ENCODE measurements at places on chromosomes 1 and 21.

DNA sequence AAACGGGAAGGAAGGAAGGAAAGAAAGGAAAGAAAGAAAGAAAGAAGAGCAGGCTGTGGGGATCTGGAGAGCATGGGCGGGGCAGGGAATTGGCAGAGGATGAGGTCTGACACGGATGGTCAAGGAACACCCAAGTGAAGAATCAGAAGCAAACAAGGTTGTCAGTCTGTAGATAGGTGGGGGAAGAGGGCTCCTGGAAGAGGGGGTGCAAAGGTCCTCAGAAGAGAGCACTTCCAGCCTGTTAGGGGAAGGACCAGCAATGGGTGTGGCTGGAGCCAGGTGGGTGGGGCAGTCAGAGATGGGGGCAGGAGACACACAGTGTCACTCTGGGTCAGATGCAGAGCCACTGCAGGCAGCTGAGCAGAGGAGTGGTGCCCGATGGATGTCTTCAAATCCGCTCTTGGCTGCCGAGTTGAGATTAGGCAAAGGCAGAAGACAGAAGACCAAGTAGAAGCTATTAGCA is 11.0 kb upstream of the PLA2G2C start:
- DNase-seq: no peak

GRCh38 chr1:36638268-36638667 is 155.6 kb upstream of the CSF3R start:
- no peak for DNase-seq

DNA sequence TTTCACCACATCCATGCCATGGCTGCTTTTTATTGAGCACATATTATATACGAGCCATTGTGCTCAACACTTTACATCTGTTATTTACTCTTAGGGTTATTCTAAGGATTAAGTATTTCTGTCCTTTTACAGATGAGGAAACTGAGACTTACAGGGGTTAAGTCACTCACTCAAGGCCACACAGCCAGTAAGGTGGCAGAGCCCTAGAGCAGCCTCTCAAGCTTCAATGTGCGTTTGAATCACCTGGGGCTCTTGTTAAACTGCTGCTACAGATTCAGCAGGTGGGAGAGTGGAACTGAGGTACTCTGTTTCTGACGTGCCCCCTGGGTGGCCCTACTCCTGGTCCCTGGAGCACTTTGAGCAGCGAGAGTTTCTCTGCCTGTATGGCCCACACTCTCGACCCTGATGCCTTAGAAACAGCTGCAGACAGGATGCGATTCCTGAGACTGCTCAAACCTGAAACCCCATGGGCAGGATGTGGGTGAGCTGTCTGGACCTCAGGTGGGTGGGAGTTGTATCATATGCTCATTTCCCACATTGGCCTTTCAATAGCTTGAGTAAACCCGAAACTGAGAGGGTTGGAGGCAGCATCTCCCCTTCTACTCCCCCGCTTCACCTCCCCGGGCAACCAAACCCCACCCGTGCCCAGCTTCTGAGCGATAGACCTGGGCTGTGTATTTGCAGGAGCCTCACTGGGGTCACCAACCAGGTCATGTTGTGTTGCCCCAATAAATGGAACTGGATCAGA is 59.3 kb downstream of the MAN1C1 start:
- peak; percentile 60 for DNase-seq

GRCh38 chr21:39484711-39485276 is 33.0 kb downstream of the SH3BGR start:
- DNase-seq: no peak

GRCh38 chr1:239733995-239734394 is 347.6 kb downstream of the CHRM3 start:
- no peak for DNase-seq

GRCh38 chr1:230392920-230393521 is 33.1 kb downstream of the PGBD5 start:
- no peak for DNase-seq

- no peak for DNase-seq
Observed at GRCh38 chr1:5001466-5001865, 347.1 kb downstream of the AJAP1 start.

GRCh38 chr1:186206048-186206570 is 168.9 kb downstream of the TPR start:
- no peak for DNase-seq

- no peak for DNase-seq
Observed at GRCh38 chr1:242033447-242033846, 34.5 kb upstream of the MAP1LC3C start.

DNA sequence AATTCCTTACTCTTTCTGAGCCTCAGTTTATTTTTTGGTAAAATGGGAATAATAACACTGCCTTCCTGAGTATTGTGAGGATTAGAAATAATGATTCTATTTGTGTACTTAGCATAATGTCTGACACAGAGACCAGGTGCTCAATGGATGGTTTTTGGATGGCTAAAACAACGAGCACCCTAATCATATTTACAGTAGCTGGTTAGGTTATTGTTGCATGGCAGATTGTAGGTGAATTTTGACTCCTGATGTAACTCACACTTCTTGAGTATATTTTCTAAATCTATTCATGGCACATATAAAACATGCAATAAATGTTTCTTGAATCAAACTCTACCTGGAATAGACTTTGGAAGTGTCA is 11.9 kb upstream of the DUSP10 start:
- DNase-seq: no peak

- DNase-seq: no peak
Observed at GRCh38 chr1:215479567-215479966, 87.5 kb upstream of the KCTD3 start.

DNA sequence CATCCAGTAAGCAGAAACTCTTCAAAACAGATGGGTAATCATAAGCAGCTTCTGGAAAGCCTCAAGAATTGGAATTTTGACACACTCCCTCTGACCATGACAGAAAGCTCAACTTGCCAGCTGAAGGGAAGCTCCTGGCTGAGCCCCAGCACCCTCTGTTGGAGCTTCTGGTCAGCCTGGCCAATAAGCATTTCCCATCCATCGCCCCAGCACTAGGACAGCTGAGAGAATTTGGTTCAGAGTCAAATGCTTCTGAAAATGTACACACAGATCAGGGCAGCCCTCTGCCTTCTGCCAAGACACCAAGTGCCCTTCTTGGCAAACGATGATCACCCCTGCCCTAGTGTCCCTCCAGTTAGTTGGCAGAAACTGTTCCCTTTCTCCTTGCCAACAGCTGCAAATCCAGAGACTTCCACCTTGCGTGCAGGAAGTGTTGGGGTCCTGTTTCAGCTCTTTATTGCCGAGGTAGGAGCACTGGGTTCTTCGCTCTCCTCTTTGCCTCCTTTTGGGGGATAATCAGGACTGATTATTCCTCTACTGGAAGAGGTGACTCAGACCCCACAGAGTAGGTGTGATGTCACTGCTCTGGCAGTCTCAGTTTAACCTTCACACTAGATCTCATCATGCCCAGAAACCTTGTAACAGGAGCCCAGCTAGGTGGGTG is 11.9 kb downstream of the PIGV start:
- no peak for DNase-seq

GRCh38 chr1:175820456-175821025 is 77.1 kb upstream of the TNR start:
- DNase-seq: no peak

DNA sequence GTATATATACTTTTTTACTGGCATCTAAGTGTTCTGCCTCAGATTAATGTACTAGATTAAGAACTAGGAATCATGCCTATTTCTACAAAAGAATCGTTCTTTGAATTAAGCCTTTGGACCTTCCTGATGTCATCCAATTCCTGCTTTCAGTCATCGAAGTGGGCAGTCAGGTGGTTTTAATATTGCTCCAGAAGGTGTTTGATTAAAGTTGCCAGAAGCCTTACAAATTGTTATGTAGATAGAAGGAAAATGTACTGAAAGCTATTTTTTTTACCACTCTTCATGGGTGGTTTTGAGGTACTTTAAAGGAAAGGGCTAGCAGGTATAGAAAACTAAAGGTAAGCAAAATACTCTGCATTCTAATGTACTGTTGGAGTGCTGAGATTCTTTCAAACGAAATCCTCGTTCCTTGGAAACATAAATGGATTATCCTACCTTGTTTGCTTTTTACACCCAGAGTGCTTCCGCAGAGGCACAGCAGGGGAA is 716 bp downstream of the CTBS start:
- DNase-seq: no peak

- no peak for DNase-seq
Observed at GRCh38 chr1:230905733-230906132, 37.4 kb upstream of the C1orf198 start.

DNA sequence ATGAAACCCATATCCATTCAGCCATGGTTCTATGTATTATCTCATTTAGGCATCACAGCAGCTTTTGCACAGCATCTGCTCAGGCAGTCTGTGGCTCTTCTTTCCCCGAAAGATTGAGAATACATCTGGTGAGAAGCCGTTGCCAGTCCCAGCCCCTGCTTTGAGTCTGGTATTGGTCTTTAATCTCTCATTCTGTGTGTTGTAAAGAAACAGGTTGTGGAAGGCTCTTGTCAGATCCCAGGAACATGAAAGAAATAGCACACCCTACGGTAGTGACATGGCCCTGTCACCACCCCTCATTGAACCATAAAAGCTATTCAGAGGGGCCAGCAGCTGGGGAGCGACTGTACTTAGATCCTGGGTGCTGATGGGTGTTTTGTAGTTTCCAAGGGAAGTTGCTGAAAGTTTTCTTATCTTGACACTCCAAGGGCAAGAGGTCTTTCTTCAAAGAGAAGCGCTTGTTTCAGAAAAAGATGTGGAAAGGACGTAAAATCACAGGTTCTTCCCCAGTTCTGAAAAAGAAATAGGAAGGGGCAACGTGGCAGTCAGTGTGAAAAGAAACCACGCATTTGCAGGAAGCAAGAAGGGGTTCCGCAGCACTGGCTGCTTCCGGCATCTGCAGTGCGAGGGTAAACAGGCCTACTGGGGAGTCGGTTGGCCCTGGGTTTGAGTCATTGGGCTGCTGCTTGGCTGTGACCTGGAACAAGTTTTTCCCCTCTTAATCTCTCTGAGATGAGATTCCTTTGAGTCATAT is 145.0 kb downstream of the DHRS3 start:
- DNase-seq: peak; percentile 38

- DNase-seq: no peak
Observed at GRCh38 chr1:41560931-41561330, 76.4 kb upstream of the EDN2 start.

- DNase-seq: no peak
Observed at GRCh38 chr1:20348326-20348915, 57.7 kb downstream of the VWA5B1 start.

- DNase-seq: no peak
Observed at GRCh38 chr1:55198044-55198443, 17.1 kb downstream of the USP24 start.

GRCh38 chr1:186700722-186701121 is 20.5 kb upstream of the PTGS2 start:
- DNase-seq: no peak

- no peak for DNase-seq
Observed at GRCh38 chr1:181296180-181296579, 187.1 kb upstream of the CACNA1E start.

GRCh38 chr1:246095443-246095842 is 411.6 kb downstream of the SMYD3 start:
- DNase-seq: no peak

GRCh38 chr1:22844621-22845020 is 128.0 kb downstream of the LACTBL1 start:
- DNase-seq: no peak

DNA sequence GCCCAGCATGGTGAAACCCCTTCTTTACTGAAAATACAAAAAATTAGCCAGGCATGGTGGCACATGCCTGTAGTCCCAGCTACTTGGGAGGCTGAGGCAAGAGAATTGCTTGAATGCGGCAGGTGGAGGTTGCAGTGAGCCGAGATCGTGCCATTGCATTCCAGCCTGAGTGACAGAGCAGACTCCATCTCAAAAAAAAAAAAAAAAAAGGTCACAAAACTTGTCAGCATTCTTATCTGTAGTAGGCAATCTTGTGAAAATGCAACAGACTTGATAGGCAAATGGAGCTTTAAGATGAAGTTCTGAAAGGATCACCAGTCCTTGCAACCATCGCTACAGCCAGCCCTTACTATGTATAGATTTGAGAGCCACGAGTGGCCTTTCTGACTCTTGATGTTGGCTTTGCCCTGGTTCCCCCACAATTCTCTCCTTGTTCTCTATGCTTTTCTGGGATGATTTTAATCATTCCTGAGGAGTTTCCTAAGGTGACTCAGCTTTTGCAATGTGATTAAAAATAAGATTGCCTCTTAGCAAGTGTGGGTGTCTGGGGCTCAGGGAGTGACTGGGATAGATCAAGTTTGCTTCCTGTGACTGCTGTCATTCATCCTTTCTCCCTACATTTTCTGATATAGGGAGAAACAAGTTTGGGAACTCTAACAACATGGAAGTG is 7.1 kb upstream of the MAP1LC3C start:
- DNase-seq: no peak

DNA sequence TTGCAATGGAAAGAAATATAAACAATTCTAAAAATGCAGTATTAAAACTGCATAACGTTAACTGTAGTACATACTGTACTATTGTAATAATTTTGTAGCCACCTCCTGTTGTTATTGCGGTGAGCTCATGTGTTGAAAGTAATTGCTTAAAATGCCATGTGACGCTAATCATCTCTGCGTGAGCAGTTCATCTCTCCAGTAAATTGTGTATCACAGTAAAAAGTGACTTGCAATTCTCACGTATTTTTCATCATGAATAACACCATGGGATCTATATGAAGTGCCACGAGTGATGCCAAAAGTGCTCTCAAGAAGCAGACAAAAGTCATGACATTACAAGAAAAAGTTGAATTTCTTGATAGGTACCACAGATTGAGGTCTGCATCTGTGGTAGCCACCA is 82.4 kb upstream of the CYYR1 start:
- DNase-seq: no peak

DNA sequence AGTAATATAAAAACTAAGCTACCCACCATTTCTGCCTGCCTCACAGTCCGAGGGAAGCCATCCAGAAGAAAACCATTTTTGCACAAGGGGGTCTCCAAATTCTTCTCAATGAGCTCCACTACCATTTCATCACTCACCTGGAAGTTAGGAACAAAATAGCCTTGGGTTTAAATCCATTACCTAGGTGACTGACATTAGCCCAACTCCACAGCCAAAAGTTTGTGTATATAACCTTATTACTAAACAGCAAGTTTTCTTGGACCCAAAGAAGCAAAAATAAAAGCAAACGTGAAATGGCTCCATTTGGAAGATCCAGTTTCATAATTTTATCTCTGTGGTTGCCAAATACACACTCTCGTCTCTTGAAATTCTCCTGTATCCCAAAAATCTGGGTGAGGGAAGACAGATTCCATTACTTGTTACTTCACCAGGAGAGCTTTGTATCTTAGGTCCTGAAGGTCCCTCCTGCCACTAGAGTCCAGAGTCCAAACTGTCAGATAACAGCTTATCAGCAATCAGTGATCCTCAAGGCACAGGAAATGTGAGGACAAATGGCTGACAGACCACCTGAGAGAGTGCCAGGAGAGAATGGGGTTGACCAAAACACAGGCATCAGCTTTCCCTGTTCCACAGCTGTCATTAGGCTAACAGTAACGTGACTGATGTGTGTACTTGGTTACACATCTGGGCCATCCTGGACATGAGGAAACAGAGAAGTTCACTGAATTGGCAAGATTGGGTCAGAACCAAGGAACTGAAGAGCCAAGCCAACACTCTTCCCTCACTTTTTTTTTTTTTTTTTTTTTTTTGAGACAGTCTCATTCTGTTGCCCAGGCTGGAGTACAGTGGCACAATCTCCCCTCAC is 14.9 kb downstream of the AK2 start:
- no peak for DNase-seq
